Stimulated activated CD8-positive, alpha-beta memory T cell treated with anti-CD3 and anti-CD28 coated beads, Interleukin-15, amount 100 ng/mL, for 24 hours (primary cell): ENCODE measurements at places on chromosomes 11 and 22.

DNA sequence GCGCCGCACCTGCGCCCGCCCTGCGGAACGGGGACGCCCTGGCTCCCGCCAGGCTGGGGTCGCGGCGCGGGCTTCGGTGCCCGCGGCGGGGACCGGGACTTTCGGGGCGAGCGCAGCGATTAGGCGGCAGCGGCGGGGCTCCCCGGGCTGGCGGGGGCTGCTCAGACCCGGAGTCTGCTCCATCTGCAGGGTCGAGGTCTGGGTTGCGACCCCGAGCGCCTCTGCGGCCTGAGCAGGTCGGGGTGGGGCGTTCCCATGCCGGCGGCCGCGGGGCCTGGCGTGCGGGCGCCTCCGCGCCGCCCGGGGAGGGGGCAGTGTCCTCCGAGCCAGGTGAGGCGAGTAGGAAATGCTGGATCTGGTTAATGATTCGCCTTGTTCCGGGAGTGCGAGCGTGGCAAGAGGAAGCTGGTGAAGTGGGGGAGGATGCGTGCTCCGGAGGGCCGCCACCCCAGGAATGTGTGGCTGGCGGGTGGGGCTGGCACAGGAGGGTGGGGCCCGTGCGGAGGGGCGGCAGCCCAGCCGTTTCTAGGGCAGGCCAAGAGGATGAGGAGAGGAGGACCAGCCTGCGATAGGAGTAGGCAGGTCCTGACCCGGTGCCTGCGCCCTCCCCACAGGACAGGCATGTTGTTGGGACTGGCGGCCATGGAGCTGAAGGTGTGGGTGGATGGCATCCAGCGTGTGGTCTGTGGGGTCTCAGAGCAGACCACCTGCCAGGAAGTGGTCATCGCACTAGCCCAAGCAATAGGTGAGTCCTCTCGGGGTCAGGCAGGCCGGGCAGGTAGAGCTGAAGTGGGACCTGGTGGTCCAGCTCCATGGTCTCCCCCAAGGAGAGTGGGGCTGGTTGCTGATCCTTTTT, 606 bp downstream of the RASSF7 start:
- DNase-seq, result no peak

- DNase-seq, result no peak
Measured at GRCh38 chr11:34300026-34300925, 57.5 kb downstream of the ABTB2 start.

DNA sequence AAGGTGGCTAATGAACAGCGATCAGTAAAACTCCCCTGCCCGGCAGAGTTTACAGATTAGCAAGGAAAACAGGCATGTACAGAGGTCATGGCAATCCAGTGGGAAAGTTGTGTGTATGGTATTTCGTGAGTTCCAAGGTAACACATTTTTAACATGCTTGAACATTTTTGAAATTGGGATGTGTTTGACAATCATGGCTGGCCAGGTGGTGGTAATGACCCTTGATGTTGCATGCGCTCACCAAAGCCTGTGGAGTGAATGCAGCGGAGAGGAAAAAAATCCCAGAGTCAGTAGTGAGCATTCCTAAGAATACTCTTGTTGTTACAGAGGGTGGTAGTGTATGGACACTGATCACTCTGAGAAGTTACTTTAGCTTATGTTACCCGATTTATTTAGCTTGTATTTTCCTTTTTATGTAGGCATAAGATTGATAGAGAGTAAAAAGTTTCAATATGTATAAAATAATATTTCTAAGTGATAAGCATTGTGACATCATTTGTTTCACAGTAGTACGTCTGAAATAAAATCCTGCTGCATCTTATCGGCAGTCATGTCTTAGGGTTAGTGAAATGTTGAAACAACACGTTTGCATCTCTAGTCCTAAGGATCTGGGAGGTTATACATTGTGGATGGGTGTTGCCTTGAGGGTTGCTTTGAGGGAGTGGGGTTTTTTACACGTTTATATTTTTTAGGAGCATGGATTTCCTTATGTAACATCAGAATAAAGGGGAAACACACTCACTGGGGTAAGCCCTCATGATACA, 8.7 kb downstream of the TEAD1 start:
- DNase-seq, result no peak

DNA sequence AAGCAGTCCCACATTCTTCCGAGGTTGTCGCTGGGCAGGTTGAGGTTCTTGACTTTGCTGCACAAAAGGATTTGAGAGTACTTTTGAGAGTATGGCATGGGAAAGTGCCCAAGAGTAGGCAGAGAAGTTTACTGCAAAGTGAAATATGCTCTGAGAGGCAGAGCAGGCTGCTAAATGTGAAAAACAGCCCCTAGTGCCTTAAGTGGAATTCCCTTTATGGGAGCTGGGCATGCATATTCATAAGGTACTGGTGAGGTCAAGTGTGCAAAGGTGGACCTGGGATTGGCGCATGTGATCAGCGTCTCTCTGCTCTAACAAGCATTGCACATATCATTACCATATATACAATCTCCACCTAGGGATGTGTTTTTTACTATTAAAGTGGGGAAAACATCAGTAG, 12.0 kb upstream of the APOL4 start:
- DNase-seq, result no peak

GRCh38 chr11:130227373-130227772, 67.8 kb downstream of the ST14 start:
- no peak for DNase-seq

DNA sequence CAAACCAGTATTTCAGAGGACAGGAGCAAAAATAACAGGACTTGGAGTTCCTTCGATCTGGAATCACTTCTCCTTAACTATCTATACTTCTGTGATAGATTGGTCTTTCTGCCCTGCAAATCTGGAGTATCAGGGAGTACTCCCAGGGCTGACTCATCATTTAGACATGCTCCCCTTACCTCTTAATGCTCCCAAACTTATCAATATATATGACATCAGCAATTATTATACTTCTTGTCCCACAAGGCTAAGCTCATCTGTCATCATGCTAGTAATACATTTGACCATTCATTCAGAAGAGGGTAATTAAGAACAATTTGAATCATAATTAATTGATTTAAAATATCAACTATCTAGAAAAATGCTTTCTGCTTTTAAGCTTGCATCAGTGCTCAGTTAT, 163.8 kb downstream of the SWAP70 start:
- no peak for DNase-seq

GRCh38 chr11:44608991-44609782, 43.7 kb downstream of the CD82 start:
- DNase-seq, result no peak

DNA sequence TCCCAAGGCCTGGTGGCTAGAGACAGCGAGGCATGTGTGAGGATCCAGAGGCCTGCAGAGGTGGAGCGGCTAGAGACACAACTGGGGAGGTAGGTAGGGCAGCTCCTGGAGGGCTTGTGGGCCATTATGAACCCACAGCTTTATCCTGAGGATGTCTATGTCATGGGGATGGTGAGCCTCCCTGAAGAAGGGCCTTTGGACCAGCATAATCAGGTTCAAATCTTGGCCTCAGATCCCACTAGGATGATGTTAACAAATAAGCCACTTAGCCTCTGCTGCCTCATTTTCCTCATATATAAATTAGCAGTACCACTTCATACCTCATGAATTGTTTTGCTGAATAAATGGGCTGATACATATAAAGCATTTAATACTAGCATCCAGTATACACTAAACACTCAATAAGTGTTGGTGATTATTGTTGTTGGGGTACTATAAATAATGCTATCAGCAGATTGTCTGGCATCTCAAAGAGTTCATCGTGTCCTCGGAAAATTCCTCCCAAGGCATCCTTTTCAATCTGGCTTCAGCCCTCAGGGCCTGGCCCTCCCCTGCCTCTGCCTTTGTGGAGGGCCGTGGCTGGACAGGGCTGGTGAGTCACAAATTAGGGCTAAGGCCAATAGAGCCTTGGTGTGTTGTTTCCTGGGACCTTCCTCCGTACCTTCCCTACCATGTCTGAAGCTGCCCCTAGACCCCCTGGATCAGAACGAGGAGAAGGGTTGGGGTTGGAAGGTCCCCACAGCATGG, 30.9 kb upstream of the LRRC32 start:
- DNase-seq, result no peak

DNA sequence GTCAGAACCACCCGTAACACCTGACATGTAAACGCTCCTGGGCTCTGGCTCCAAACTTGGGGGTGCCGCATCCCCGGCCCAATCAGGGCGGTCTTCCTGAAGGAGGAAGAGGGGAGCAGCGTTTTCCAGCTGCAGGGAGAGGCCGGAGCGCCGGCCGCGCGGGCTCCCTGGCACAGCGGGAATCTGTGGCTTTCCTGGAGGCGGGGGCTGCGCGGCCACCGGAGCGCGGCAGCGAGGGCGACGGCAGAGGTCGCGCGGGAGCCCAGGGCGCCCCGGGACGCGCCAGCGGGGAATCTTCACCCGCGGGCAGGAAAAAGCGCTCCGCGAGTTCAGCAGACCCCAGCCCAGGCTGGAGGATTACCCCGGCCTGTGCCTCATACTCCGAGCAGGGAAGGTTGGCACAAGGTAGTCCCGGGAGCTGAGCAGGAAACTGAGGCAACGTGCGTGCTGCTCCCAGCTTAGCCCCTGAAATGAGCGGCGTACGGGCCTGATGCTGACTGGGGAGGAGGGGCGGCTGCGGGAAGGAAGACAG, 600 bp upstream of the ESAM start:
- DNase-seq, result no peak

GRCh38 chr11:9130297-9130696, 38.9 kb upstream of the SCUBE2 start:
- DNase-seq, result no peak

GRCh38 chr11:71171576-71171975, 80.8 kb downstream of the SHANK2 start:
- no peak for DNase-seq

GRCh38 chr22:19070397-19071169, 51.6 kb downstream of the DGCR2 start:
- no peak for DNase-seq

GRCh38 chr11:121841487-121842191, 274.4 kb downstream of the BLID start:
- no peak for DNase-seq

DNA sequence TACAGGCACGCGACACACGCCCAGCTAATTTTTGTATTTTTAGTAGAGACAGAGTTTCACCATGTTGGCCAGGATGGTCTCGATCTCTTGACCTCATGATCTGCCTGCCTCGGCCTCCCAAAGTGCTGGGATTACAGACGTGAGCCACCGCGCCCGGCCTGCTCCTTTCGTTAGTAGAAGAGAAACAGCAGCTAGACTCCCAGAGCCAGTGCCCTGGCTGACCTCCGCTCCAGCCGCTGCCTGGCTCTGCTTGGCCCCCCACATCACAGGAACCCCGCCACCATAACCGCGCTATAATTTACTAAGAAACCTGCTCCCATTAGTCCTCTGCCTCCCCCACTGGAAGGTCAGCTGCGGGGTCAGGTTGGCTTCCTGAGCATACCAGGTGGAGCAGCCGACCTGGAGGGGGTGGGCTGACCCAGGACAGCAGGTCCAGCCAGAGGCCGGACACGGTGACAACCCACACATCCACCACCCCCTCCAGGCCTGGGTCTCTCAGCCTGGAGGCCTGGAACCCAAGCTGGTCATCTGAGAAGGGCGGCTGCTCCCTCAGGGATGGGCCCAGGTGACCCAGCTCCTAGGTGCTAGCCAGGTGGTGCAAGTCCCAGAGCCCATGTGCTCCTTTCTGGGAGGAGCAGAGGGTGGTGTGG, 7.5 kb upstream of the POLDIP3 start:
- DNase-seq, result no peak

- no peak for DNase-seq
Measured at GRCh38 chr22:42158456-42159132, 28.0 kb upstream of the CYP2D6 start.

DNA sequence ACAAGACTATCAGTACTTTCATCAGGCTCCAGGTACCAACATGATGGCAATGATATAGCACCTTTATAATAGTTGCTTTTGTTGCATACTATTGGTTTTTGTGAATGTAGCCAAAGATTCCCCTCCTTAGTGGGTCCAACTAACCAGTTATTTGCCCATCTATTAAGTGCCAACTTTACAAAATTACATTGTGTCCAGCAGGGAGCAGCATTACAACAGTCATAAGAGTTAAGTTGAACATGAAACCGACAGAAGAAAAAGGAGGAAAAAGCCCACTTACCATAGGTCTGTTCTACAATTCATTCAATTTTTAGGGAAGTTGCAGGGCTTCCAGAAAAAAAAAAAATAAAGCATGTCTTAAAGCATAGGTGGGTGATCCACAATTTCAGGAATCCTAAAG, 21.6 kb downstream of the IMMP1L start:
- no peak for DNase-seq

GRCh38 chr22:17120281-17120680, 879 bp downstream of the TMEM121B start:
- DNase-seq, result no peak

DNA sequence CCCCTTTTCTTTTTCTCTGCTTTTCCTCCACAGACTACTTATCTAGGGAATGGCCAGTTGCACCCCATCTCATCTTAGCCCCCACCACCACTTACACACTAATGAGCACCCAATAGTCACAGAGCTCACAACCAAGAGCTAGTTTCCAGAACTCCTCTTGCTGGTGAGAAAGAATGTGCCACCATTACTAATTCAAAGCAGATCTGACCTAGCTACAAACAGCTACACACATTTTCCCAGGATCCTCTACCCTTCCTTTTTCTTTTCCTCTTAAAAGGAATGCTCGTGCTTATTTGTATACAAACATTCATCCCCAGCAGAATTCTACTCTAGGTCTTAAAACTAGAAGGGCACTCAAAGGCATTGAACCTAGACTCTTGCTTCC, 136.8 kb downstream of the CD44 start:
- no peak for DNase-seq

DNA sequence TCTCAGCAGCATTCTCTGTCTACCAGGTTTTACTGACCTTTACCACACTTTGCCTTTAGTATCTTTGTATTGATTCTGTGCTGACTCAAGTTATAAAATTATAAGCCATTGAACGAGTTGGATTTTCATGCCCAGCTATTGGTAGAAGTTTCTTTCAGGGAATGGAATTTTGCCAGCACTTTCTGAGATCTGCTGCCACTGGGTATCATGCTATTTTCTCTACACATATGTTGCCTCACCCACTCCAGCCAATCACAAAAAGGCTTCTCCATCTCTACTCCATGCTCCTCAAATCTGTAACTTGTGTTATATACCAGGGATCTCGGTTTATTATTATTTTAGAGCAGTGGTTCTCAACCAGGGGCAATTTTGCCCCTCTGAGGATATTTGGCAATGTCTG, 25.2 kb downstream of the C11orf96 start:
- DNase-seq, result no peak

GRCh38 chr11:73414977-73415651, 38.9 kb downstream of the RELT start:
- DNase-seq, result no peak

- DNase-seq, result no peak
Measured at GRCh38 chr11:33329705-33330329, 72.6 kb downstream of the HIPK3 start.

DNA sequence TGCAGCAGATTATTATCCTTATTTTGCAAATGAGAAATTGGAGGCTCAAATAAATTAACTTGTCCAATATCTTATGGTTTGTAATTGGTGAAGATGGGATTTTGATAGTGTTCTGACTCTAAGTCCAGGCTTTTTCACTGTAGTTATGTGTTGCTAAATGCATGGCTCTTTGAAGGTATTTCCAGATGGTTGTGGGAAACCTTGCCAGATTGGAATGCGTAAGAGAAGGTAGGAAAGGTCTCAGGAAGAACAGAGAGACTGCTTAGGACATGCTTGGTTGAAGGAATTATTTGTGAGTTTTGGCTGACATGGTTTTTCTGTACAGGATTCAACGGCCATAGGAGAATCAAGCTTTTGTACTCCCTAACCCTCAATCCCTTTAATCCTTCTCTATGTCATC, 108.6 kb downstream of the STIM1 start:
- no peak for DNase-seq
